ENCODE measurements at places on chromosomes 4 and X. TPM values are rescaled to one million over a fixed set of nuclear protein-coding genes. Genes with fewer than 3 reads are reported as not detected.

WDR17 gene
- 0.26 TPM for total RNA-seq

SPATA18 gene
- total RNA-seq, result 2.9 TPM

SPOCK3 gene
- not detected for total RNA-seq

FRG2 gene
- total RNA-seq, result not detected

FDCSP gene
- not detected for total RNA-seq

DYNLT3 gene
- 30.3 TPM for total RNA-seq

GRK4 gene
- 1.4 TPM for total RNA-seq

IL13RA2 gene
- 0.34 TPM for total RNA-seq

SULT1B1 gene
- total RNA-seq, result 1.6 TPM

HSFX1 gene
- total RNA-seq, result 0.60 TPM

IGBP1 gene
- total RNA-seq, result 71.1 TPM

CCKAR gene
- total RNA-seq, result not detected

IL9R gene
- not detected for total RNA-seq

CTSO gene
- 15.5 TPM for total RNA-seq

TMEM35A gene
- 4.4 TPM for total RNA-seq

ADH7 gene
- not detected for total RNA-seq

STBD1 gene
- 0.94 TPM for total RNA-seq

CENPE gene
- 64.1 TPM for total RNA-seq

SSX2B gene
- total RNA-seq, result not detected

RAB9B gene
- total RNA-seq, result 0.23 TPM

CT45A3 gene
- total RNA-seq, result not detected

SPANXB1 gene
- not detected for total RNA-seq

DCAF4L1 gene
- not detected for total RNA-seq

DSPP gene
- not detected for total RNA-seq

TMEM271 gene
- not detected for total RNA-seq

CLCN4 gene
- total RNA-seq, result 13.2 TPM

SHROOM2 gene
- 4.2 TPM for total RNA-seq

CDX4 gene
- total RNA-seq, result not detected

AREG gene
- total RNA-seq, result 0.51 TPM

ACSL4 gene
- 17.5 TPM for total RNA-seq

XPNPEP2 gene
- total RNA-seq, result 13.9 TPM

GRPR gene
- total RNA-seq, result not detected

IL21 gene
- total RNA-seq, result not detected

NR3C2 gene
- total RNA-seq, result 0.09 TPM

NLGN3 gene
- total RNA-seq, result 1.6 TPM

GAB3 gene
- 4.6 TPM for total RNA-seq

UGT2B15 gene
- total RNA-seq, result not detected

FSTL5 gene
- not detected for total RNA-seq
